Stimulated activated CD4-positive, alpha-beta T cell treated with anti-CD3 and anti-CD28 coated beads, Interleukin-15, amount 100 ng/mL, for 1 hour (primary cell): ENCODE measurements at places on chromosomes 3 and 15.

- no peak for DNase-seq
Observed at GRCh38 chr3:141383555-141384129, 15.3 kb downstream of the ZBTB38 start.

DNA sequence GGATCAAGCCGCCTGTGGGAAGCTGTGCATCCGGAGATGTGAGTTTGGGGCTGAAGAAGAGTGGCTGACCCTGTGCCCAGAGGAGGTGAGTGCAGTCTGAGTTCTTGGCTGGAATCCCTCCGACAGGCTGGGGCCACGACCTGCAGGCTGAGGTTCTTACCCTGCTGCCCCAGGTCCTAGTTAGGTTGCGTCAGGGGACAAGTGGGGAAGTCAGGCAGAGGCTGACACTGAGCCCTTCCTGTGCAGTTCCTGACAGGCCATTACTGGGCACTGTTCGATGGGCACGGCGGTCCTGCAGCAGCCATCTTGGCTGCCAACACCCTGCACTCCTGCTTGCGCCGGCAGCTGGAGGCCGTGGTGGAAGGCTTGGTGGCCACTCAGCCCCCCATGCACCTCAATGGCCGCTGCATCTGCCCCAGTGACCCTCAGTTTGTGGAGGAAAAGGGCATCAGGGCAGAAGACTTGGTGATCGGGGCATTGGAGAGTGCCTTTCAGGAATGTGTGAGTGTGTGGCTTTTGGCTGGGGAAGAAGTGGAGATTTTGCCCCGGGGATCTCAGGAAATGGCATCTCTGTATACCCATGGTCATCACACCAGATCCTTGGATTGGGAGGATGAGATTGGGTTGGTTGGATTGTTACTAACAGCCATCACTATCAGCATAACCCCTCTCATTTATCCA is 1.3 kb downstream of the PPM1M start:
- DNase-seq: no peak

DNA sequence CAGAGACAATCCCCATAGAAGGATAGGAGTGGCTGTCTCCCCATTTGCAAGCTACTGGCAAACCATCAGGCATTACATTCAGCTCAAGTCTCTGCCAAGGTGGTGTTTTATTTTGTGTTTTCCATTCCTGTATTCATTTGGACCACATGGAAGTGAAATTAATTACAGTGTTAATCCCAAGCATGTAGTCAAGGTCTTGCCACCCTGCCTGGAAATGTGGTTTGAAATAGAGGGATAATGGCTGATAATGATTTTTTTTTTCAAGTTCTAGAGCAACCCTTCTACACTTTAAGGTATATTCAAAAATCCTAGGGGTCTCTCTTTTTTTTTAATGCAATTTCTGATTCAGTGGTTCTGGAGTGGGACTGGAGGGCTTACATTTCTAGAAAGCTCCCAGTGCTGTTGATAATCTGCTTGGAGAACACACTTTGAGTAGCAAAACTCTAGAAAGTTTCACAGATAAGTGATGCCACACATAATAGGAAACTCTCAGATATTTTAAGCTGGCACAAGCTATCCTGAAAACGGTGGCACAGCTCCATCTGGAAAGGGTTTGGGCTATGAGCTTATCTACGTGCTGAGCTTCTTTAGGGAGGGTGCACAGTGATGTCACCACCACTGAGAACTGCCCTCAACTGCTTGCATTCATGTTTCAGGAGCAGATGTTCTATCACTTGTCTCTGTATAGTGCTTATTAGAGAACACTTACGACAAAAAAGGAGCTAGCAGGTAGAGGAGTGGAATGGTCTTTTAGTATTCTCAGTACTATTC is 140.1 kb upstream of the IL12A start:
- no peak for DNase-seq

GRCh38 chr15:73865904-73866303 is 7.5 kb upstream of the TBC1D21 start:
- no peak for DNase-seq

- DNase-seq: no peak
Observed at GRCh38 chr3:178705925-178706324, 169.7 kb downstream of the KCNMB2 start.

DNA sequence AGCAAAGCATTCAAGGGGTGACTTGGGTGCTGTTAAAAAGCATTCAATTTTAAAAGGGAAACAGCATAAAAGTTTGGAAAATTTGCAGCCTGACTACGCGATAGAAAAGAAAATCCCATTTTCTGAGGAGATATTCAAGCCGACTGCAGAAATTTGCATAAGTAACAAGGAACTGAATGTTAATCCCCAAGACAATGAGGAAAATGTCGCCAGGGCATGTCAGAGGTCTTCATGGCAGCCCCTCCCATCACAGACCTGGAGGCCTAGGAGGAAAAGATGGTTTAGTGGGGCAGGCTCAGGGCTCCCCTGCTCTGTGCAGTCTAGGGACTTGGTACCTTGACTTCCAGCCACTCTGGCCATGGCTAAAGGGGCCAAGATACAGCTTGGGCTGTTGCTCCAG is 93.1 kb downstream of the ISL2 start:
- DNase-seq: no peak
